ENCODE measurements at places on chromosomes 2 and 18.
A peak's percentile ranks its signal among the peaks of the same experiment; 100 is the strongest.

DNA sequence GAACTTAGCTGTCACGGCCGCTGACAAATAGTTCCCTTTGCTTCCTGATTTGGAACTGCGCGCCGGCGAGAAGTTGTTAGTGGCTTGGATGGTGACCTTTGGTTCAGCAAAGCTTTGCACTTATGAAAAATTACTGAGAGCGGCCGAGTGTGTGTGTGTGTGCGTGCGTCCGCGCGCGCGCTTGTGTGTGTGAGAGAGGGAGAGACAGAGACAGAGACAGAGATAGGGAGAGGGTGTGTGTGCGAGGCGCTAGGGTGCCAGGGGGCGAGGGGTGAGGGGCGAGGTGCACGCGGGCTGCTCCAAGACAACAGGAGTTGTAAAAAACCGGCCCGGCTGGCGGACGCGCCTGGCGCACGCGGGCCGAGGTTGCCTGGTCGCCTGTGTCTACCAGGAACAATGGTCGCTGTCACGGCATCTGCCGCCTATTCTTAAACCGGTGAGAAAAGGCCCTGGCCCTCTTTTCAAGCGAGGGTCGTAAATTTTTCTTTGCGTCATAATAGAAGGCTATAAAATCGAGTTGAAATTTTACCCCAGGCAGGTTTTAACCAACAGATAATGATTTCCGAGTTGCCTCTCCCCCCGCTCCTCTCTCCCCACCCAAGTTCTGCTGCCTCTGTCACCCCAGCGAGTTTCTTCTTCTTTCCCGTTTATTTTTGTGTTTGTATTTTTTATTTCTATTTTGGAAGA, 535 bp downstream of the HOXD3 start:
- no peak for DNase-seq

DNA sequence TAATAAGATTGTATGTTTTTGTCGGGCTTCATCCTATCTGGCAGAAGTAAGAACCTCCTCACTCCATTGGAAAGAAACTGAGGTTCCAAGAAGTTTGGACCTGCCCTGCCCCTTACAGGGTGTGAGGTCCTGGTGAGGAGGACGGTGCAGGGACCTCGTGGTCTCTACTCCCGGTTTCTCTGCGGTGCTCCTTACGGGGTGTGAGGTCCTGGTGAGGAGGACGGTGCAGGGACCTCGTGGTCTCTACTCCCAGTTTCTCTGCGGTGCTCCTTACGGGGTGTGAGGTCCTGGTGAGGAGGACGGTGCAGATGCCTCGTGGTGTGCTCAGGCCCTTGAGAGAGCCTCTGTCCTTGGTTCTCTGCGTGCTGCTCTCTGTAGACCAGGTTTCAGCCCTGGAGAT, 5.2 kb downstream of the CTDP1 start:
- no peak for DNase-seq

DNA sequence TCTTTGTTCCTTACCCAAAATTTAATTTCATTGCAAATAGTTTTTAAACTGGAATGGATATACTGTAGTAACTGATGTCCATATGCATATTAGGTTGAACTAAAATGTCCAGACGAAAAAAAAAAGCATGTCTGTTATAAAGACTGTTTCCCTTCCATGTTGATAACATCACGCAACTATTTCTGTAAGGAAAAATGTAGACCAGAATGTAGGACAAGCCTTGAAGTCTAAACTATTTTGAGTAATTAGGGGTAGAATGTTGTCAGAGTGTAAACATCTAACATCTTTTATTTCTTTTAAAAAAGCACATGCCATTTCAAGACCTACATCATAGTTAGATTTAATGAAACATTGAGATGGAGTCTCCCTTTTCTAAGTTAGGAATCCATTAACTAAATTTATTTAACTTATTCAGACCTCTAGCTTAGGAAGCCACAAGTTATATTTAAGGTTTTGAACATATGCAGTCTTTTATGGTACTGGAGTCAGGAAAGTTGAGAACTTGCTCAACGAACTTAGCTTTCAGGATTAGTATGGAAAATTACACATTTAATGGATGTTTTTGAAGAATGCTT, 7.9 kb downstream of the CALCRL start:
- DNase-seq = no peak

DNA sequence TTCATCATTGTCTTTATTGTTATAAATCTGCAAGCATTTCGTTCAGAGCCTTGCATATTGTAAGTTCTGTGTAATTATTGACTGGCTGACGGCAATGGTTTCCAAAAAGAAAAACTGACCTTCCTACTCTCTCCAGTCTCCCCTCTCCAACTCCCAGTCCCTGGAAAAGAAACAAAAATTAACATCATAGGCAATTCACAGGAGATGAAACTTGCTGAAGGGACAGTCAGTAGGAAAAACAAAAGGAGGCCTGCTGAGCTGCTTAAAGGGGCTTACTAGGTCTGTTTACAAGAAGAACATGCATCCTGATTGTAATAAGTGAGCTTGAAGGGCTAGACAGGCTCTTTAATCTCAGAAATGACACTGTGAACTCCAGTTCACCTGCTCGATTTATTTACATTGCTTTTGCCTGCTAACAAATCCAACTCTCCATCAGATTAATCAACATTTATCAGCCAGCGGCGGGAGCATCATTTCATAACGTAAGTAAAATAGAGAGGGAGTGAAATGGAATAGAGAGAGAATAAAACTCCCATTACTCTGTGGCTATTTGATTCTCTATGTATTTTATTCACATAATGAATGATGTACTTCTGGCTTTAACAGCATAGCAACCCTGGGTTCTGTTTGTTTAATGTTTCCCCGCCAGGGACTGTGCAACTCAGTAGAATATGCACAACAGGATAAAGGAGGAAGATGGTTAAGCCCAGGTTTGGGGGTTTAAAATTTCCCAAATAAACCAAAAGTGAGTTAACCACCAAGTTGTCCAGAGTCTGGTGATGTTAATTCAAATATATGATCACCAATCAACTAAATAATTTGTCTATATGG, 256.7 kb upstream of the SETBP1 start:
- no peak for DNase-seq

GRCh38 chr18:23340661-23341060, 112.4 kb upstream of the RIOK3 start:
- DNase-seq = no peak

GRCh38 chr2:229725716-229726574, 11.6 kb upstream of the DNER start:
- DNase-seq = no peak

DNA sequence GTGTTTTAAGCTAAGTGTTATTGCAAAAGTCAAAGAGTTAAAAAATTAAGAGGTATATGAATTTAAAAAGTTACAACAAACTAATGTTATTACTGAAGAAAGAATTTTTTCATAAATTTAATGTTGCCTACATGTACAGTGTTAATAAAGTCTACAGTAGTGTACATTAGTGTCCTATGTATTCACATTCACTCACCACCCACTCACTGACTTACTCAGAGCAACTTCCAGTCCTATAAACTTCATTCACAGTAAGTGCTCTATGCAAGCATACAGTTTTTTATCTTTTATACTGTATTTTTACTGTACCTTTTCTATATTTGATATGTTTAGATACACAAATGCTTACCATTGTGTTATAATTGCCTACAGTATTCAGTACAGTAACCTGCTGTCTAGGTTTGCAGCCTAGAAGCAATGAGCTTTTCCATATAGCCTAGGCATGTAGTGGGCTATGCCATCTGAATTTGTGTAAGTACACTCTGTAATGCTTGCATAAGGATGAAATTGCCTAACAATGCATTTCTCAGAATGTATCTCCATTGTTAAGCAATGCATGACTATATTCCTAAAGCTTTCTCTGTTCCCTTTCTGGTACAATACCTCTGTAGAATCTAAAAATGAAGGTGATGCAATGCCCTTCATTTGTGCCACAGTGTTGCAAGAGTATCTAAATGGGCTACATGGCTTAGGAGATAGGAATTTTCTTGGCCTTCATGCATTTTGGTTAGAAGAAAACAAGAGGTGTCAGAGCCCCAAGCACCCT, 370.8 kb upstream of the NT5C1B start:
- no peak for DNase-seq

- DNase-seq = no peak
These were observed 386.3 kb upstream of the CHAC2 start for GRCh38 chr2:53381271-53381670.

DNA sequence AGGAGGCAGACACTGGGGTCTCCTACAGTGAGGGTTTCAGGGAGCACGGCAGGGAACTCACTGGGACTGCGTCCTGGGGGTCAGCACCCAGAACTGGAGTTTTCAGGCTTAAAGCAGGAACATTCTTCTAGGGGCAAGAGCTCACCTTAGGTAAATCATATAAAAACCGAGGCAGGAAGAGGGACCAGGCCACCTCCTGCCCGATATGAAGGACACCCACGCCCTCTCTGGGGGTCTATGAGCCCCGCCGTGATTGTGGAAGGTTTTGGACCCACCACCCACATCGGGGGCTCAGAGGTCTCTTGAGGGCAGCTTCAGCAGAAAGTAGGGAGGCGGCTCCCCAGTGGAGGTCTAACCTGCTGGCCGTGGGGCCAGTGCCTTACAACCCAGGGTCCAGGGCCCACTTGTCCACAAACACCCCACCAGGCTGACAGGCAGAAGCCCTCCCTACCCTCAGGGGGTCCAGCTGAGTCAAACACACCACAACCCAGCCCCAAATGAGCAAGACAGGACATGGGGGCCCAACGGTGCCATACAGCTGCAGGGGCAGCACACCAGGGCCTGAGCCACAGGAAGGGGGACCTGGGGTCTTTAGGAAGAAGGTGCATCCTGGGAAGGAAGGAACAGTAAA, 25.3 kb downstream of the CROCC2 start:
- DNase-seq = no peak

- DNase-seq = no peak
These were observed 175.3 kb upstream of the TCF4 start for GRCh38 chr18:55763298-55763697.

DNA sequence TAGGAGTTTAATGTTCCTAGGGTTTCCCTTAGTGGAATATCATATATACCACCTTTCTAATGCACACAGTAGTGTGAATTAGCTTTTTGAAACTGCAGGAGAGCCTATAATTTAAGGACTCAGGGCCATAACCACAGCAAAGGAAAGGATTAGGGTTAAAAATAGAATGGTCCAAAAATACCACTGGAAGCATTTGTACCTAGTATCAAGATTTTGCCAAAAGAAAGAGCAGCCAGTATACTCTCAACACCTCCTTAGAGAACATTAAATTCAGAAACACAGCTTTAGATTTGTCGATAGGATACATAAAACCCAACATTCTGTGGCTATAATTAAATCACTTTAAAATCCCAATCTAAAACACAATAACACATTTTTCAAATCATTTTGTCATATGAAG, 634.9 kb downstream of the EPHA4 start:
- no peak for DNase-seq

- peak; percentile 8 for DNase-seq
These were observed 11.7 kb upstream of the GORASP2 start for GRCh38 chr2:170917219-170917913.

DNA sequence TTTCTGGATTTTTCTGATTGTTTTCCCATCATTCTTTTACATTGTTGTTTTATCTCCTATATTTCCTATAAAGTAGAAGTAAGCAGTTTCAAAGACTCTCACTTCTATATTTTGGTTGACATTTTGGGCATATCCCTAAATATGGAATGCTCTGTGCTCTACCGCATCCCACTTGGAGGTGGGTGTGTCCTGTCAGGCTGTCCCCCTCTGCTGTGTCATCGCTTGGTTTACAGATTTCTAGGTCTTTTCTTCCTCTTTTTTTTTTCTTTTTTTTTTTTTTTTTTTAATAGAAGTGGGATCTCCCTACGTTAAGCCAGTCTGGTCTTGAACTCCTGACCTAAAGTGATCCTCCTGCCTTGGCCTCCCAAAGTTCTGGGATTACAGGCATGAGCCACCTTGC, 13.3 kb downstream of the DGKD start:
- DNase-seq = no peak

DNA sequence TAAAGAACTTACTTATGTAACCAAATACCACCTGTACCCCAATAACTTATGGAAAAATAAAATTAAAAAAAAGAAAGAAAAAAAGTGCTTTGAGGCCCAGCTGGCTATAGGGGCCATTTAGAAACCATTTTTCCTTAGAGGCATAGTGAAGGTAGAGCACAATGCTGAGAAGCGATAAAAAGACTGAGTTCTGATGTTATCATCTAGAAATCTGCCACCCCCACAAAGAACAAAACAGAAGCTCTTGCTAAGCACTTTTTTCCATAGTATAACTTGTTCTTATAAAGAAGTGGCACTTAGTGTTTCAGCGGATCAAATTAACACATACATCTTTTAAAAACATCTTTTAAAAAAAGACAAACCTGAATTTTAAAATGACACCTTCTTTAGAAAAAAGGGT, 51.4 kb downstream of the ICOS start:
- DNase-seq = no peak

GRCh38 chr2:43423941-43424261, 171.9 kb downstream of the THADA start:
- DNase-seq = no peak

- no peak for DNase-seq
These were observed 419.9 kb downstream of the TDRD15 start for GRCh38 chr2:21543630-21544029.

GRCh38 chr2:58896638-58897037, 655.5 kb upstream of the FANCL start:
- DNase-seq = no peak

- DNase-seq = no peak
These were observed 60.4 kb upstream of the SEC11C start for GRCh38 chr18:59079264-59079663.

DNA sequence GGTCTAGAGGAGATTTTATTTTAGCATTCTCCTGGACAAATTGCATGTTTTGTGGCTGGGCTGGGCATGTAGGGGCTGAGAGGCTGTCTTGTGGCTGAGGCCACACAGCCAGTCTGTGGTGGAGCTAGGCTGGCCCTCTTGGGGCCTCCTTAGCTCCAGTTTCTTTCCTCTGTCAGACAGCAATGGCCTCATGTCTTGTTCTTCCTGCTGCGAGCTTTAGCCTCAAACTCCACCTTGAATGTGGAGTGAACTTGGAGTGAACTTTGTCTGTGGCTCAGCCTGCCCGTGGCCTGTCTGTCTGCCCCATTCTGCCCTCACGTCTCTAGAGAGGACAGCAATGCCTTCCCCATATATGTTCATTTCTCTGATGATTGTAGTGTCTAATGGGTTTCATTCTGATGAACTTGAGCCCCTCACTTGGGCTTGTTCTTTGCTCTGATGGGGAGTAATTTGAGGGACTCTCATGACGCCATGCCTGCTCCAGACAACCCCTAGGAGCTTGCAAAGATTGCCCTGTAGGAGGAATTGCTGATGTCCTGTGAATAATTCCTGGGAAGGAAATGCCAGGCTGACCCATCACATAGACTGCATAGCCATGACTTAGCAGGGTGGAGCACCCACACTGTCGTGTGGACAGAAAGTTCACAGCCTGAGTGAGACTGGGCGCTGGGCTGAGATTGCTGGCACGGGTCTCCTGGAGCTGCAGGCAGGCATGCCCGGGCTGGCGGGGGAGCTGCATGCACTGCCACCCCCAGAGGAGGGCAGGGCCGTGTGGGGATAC, 42.6 kb downstream of the ASAP2 start:
- no peak for DNase-seq

GRCh38 chr2:174335254-174335987, 667 bp downstream of the SP9 start:
- no peak for DNase-seq
